Omental fat pad (tissue), 4 donors: ENCODE measurements at places on chromosomes 3 and 15.

GRCh38 chr15:82979726-82980125 is 6.3 kb upstream of the RAMAC start:
- DNase-seq = no peak

GRCh38 chr3:155230382-155230781 is 63.1 kb downstream of the STRIT1 start:
- no peak for DNase-seq

DNA sequence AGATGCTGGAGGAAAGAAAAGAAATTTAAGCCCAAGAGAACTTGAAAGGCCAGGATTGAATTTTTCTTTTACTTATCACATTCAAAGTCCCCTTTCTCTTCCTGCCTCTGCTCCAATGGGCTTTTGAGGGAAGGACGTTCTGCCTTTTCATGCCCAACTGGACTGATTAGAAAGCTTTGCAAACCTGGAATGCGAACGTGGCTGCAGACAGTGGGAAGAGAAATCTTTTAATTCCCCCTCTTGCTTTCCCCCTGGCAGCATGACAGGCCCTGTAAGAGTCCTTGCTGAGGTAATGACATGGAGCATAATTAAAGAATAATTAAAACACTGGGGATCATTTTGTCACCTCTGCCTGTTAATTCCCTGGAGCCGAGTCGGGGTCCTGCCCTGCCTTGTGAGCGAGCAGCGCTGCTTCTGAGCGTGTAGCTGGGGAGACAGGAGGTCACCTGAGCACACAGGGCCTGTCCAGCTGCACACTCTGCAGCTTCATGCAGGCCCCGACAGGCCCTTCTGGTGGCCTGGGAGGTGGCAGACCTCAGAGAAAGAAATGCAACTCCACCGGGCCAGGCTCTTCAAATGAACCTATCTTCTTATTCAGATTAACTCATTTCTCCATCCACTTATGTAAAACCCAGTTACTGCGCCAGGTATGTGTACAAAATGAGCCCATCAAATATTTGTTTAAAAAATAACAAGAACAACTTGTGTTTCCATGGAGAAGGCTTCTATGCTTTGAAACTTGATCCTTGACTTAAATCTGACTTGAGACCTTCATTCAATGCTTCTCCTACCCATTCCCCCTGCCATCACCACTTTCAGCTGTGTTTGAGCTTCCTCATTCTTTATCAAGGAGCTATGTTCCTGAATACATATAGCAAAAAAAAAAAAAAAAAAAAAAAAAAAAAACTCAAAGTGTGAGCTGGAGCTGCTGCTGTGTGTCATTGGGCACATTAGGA is 628.2 kb upstream of the CFAP20DC start:
- no peak for DNase-seq

GRCh38 chr3:111666041-111666735 is 71.0 kb upstream of the ZBED2 start:
- DNase-seq = no peak

- no peak for DNase-seq
Measured at GRCh38 chr3:133038731-133039375, 662 bp downstream of the TMEM108 start.
